NCI-H1930 (cell line): ENCODE measurements at places on chromosomes 1 and 21.
A peak's percentile ranks its signal among the peaks of the same experiment; 100 is the strongest.

DNA sequence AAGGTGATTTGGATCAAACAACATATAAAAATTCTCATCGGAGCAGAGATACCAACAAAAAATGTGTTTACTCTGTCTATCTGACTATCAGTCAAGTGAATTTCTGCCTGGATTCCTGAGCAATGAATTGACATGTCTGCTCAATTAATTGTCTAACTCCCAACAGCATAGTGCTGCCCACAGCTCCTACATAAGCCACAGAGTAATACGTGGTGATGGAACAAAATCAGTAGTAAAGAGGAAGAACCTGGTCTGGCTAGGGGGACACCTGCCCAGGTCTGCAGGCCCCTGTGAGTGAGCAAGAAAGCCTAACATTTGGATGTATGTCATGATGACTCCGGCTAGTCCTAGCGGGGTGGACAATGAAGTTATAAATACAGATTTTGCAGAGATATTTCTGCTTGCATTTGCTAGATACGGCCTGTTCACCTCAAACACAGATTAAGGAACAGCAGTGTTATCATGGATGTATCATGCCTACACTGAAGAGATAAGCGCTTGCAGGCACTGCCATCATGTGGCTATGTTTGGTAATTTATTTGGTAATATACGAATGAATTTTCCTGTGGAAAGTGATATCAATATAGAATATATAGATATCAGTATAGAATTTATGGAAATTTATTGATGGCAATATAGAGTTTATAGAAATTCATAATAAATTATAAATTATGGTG, 69.6 kb upstream of the LRRC8B start:
- DNase-seq = peak; percentile 56

DNA sequence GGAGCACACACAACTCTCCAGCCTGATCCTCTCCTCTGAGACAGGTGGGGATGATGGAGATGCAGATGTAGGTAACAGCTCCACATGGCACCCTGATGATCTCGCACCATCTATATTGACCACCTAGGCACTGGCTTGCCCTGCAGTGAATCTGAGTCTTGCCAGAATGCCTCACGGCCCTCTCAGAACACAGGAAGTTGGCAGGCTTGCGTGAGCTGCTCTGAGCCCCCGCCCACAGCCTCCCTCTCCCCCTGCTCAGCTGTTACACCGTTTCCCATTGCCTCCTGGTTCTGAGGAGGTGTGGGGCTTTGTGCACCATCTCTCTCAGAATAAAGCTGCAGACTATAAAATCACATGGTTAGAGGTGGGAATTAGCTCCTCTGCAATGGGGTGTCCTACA, 48.0 kb downstream of the URB2 start:
- DNase-seq = no peak

- DNase-seq = no peak
These were observed 37.1 kb upstream of the KANK4 start for GRCh38 chr1:62356257-62356835.

GRCh38 chr1:110390692-110391245, at the start of gene SLC16A4:
TSS of gene SLC16A4 (minus strand) at chr1:110391026. CDS start at chr1:110389323, 1,703 bp downstream.
- DNase-seq = no peak

- DNase-seq = peak; percentile 45
These were observed 34.6 kb downstream of the DNTTIP2 start for GRCh38 chr1:93844262-93845045.

DNA sequence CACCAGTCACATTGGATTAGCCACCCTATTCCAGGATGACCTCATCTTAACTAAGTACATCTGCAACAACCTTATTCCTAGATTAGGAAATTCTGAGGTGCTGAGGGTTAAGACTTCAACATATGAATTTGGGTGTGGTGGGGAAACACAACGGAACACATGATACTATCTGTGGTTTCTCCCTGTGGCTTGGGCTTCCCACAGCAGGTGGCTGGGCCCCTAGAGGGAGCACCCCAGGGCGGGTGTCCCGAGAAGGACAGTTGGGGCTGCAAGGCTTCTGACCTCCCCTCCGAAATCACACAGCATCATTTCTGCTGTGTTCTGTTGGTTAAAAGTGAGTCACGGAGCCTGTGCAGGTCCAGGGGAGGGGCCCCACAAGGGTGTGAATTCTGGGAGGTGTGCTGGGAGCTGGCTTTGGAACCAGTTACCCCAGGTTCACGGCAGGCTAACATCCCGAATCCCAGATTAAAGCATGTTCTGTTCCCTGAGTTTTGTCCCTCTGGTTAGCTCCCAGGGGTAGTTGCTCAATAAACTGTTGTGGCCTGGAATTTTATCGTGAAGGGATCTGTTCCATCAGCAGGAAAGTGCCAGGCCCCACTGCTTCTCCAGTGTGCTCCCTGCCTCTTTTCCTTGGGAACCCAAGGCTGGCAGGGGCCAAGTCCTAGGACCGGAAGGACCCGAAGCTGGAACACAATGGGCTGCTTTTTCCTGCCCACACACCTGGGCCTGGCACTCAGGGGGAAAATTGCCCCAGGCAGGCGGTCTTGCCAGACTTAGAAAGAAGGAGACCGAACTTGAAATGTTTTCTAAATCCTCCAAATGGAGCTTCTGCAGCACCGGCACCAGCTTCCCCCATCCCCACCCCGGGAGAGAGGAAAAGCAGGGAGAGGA, 154.0 kb upstream of the WNT4 start:
- DNase-seq = no peak

DNA sequence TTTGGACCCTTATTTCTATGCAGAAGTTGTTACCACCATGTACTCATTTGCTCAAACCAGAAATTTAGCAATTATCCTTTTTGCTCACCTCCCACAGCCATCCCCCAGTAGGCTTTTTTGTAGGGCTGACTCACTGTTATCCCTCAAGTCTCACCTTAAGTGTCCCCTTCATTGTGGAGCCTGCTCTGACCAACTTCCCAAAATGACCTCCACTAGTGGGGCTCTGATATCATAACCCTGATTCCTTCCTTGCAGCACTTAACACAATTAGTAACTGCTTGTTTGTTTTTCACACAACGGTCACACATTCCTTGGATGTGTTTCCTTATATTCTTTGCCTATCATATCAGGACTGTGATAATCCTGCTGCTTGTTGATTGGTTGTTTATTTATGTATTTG, 76.7 kb downstream of the PATJ start:
- DNase-seq = no peak

- no peak for DNase-seq
These were observed 32.2 kb upstream of the SNX27 start for GRCh38 chr1:151579436-151580225.

- no peak for DNase-seq
These were observed at the start of gene TAS1R2 for GRCh38 chr1:18859560-18859959. TSS of gene TAS1R2 (minus strand) at chr1:18859660. CDS start at chr1:18859660, 0 bp downstream.

DNA sequence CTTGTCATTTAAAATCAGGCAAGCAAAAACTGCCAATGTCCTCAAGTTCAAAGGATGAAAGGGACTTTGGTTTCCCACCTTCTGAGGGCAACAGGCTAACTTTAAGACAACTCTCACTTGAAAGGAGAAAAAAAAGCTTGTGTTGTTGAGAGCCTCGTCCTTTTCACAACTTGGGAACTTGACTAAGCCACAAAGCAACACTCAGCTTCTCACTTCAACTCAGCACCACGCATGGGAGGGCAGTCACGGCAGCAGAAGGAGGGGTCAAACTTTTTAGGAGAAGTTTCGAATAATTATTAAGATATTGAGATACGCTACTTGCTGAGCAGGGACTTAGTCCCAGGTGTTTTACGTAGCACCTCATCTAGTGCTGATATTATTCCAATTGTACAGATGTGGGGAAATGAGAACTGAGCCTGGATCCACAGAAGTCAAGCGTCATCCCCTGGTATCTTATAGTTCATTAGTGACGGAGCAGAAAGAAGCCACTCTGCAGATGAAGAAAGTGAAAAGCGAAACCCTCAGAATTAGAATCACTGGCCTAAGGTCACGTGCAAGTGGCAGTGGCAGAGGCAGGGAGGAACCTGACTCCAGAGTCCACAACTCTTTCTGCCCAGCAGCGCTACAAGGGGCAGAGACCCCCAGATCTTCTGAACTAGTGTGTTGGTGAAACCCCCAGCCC, 83.6 kb downstream of the JAK1 start:
- DNase-seq = no peak

- DNase-seq = no peak
These were observed 11.8 kb downstream of the SIM2 start for GRCh38 chr21:36710729-36711048.

GRCh38 chr1:8094481-8095241, 68.6 kb upstream of the ERRFI1 start:
- DNase-seq = no peak
